Brain pericyte (primary cell): ENCODE measurements at places on chromosomes 1 and 21.

DNA sequence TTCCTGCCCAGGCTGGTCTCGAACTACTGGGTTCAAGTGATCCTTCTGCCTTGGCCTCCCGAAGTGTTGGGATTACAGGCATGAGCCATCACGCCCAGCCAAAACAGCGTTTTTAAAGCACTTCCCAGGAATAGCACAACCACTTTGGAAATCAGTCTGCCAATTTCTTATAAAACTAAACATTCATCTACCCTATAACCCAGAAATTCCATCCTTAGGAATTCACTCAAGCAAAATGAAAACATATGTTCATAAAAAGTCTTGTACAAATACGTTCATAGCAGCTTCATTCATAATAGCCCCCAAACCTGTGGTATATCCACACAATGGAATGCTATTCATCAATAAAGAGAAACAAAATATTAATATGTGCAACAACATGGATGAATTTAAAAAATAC, 36.1 kb downstream of the PHC2 start:
- DNase-seq, result no peak

DNA sequence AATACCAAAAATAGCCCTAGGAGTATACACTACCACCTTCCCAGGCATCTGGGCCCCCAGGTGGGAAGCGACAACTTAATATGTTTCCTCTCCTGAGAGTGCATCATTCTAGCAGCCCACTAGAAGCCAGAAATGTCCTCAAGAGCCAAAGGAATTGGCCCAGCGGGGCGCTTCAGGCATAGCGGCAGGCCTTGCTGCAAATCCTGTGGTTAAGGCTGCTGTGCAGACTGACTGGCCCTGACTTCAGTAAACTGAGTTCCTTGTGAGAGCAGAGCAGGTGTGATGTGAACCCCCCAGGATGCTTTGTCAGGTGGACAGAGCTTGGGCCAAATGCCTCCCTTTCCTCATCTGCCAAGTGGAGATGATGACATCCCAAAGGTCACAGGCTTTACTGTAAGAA, 29.7 kb upstream of the LDLRAP1 start:
- DNase-seq, result no peak

DNA sequence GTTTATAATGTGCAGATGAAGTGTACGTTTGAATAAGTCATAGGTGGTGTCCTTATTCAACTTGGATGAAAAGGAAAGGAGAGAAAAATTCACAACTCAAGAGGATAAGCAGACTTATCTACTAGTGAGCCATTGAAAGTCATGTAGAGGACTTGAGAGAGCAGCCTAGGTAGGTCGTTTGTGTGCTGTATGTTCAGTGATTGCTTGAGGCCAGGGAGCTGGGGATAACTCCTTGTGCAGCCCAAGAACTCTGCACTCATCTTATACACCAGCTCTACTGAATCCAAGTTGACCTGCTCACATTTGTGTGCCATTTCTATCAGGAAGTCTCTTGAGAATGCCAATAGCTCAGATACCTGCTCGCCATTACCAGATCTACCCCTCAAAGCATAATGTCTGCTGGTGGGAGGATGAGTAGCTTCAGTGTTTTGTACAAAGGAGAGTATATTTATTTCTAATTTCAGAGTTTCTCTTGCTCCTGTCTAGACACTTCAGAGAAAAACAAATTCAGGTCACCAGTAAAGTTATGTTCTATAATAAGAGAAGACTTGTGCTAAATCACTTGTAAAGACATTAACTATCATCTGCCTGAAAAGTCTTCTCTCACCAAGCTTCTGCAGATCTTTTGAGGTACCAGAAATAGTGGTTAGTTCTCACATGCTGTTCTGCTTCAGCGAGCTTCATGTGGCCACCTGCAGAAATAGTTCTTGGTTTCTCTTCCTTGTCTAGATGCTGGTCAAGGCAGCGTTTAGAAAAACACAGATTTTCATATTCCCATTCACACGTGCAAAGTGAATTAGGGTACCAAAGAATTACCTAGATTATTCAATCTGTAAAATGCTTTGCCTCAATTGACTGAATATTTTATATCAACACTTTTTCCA, 10.8 kb downstream of the S1PR1 start:
- DNase-seq, result no peak

DNA sequence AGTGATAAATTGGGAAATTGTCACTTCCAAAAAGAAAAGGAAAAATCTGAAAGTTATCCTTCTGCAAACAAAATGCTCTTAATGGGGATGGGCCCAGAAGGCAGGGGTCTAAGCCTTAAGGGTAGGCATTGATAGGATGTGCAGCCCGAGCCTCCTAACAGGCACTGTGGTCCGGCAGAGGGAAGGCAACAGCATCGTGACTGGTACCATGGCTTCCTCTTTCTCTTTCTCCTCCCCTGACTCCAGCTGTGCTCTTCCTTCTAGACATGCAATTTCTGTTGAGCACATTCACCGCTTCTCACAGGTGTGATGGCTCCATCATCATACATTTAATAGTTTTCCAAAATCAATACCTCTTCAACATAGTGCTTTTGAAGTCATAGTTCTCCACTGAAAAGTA, 91.5 kb downstream of the SELENOF start:
- no peak for DNase-seq

DNA sequence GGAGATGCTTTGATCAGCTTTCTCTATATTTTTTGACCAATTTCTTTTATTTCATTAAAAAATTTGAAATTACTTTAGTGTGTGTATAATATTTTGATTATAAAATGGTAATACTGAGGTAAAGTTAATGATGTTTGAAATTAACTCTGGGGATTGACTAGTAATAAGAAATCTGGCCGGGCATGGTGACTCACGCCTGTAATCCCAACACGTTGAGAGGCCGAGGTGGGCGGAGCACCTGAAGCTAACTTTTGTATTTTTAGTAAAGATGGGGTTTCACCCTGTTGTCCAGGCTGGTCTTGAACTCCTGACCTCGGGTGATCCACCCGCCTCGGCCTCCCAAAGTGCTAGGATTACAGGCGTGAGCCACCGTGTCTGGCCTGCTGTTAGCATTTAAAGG, 17.5 kb downstream of the SCP2 start:
- DNase-seq, result no peak

DNA sequence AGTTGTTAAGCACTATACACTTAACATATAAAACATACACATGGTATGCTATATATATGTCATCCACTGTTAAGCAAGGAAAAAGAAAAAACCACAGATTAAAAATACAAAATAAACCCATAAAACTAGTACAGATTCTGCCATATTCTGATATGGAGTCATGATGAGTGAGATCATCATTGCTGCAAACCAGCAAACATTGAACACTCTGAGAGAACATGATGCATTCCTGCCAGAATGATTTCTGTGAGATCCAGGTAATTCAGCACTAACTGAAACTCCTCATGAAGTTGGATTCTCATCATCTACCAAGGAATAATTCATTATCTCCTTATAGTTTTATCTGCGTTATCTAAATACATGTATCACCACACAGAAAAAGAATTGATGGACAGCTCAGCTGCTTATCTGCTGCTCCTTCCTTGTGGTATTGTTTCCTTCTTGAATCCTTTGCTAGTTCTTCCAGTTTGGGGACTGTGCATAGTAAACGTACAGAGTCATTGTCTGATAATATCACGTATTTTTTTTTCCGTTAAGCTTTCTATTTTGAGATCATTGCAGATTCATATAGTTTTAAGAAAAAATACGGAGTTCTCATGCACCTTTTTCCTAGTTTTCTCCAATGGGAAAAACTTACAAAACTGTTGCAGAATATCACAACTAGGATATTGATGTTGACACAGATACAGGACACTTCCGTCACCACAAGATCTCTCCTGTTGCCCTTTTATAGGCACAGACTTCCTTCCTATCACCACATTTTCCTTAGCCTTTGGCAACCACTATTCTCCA, 9.3 kb downstream of the RAB4A start:
- no peak for DNase-seq

GRCh38 chr1:205610036-205610435, 21.8 kb downstream of the ELK4 start:
- no peak for DNase-seq

DNA sequence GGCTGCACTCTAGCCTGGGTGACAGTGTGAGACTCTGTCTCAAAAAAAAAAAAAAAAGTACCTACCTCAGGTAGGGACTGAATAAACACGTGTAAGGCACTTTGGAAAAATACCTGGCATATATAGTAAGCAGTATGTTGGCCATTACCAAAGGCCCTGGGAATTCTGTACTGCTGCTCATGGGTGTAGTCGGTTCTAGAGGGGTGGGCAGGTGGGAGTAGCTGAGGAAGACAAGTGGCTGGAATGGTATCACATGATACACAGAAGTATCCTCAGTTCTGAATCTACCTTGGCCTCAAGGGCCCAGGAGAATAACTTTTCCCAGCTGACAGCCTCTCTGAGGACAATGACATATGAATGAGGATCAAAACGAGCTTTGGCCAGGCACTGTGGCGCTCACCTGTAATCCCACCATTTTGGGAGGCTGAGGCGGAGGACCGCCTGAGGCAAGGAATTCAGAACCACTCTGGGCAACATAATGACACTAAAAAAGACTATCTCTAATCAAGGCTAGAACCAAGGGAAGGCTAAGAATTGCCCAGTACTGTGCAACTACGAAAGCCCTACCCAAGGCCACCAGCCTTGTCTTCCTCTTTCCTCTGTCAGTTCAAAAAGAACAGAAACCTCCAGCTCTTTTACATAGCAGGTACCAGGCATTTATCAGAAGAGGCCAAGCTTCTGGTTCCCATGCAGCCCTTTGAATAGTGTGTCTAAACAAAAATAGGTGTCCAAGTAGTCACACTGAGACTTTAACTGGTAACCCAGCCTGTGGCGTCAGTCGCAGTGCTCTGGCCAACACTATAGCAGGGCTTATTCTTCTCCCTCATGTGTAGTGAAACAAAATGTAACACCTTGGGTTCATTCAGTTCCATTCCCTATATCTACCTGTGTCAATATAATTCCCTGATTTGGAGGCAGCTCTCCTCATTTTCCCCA, 10.2 kb downstream of the MMACHC start:
- no peak for DNase-seq

GRCh38 chr1:115832651-115833050, 8.3 kb downstream of the NHLH2 start:
- no peak for DNase-seq

DNA sequence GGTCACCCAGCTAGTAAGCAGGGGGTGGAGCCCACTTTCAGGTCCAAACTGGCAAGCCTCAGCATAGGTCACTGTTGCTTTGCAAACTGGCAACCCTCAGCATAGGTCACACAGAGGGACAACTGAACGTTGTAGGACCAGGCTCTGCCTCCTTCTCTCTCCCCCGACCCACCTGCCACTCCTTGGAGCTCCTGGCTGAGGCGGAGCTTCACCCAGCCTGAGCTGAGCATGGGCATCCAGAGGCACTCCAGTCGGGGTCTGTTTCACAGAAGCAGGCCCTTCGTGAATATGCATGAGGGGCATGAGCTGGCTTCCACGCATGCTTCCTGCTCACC, 24.2 kb downstream of the CAPZB start:
- no peak for DNase-seq

- DNase-seq, result no peak
These were observed 39.0 kb downstream of the LRRC71 start for GRCh38 chr1:156959414-156959813.

DNA sequence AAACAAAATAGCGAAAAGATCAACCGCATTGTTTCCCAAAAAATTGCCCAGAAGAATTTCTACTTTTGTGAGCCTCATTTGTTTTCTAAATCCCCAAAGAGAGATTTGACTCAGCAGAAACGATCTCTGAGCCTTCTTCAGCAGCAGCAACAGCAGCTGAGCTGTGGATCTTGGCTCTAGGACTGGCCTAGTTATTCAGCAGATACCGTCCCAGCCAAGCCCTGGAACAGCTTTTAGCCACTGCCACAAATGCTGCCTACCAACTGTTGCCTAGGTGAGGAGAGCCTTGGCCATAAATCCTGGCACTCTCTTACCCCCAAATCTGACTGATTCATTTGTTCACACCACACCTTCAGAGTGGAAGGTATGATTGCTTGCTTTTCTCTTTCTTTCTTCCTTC, 320.1 kb downstream of the TGFB2 start:
- no peak for DNase-seq

- DNase-seq, result no peak
These were observed 7.9 kb downstream of the CSTB start for GRCh38 chr21:43767984-43768867.

GRCh38 chr1:183235503-183235902, 49.4 kb downstream of the LAMC2 start:
- DNase-seq, result no peak

GRCh38 chr21:29390778-29391177, 92.1 kb downstream of the BACH1 start:
- no peak for DNase-seq

- no peak for DNase-seq
These were observed 3.9 kb upstream of the ARHGAP30 start for GRCh38 chr1:161073474-161074121.
